Esophagus muscularis mucosa (tissue), 4 donors: ENCODE measurements at places on chromosomes 7 and 10. TPM values are rescaled to one million over a fixed set of nuclear protein-coding genes. Genes with fewer than 3 reads are reported as not detected.

FAM237B gene
- not detected for total RNA-seq

GRCh38 chr10:4648999-4649398 lies 177.0 kb upstream of the AKR1E2 start:
- DNase-seq, result no peak

- no peak for DNase-seq
Observed at GRCh38 chr7:24764011-24764410, 6.7 kb upstream of the GSDME start.

DNA sequence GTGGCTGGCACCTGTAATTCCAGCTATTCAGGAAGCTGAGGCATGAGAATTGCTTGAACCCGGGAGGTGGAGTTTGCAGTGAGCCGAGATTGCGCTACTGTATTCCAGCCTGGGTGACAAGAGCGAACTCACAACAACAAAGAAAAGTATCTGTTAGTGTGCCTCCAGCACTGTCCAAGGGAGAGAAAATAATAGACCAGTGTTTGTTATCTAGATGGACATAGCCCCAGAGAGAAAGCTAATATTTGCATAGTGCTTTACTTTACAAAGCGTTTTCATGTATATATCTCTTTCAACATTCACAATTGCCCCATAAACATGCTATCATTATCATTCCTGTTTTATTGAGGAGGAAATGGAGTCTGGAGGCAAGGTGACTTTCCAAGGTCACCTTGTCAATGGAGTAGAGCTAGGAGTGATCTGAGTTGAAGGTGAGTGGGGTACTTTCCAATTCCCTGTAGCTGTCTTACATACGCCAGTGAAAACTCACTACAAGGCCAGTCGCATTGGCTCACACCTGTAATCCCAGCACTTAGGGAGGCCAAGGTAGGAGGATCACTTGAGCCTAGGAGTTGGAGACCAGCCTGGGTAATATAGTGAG lies 49.7 kb upstream of the KIF5B start:
- no peak for DNase-seq

DNA sequence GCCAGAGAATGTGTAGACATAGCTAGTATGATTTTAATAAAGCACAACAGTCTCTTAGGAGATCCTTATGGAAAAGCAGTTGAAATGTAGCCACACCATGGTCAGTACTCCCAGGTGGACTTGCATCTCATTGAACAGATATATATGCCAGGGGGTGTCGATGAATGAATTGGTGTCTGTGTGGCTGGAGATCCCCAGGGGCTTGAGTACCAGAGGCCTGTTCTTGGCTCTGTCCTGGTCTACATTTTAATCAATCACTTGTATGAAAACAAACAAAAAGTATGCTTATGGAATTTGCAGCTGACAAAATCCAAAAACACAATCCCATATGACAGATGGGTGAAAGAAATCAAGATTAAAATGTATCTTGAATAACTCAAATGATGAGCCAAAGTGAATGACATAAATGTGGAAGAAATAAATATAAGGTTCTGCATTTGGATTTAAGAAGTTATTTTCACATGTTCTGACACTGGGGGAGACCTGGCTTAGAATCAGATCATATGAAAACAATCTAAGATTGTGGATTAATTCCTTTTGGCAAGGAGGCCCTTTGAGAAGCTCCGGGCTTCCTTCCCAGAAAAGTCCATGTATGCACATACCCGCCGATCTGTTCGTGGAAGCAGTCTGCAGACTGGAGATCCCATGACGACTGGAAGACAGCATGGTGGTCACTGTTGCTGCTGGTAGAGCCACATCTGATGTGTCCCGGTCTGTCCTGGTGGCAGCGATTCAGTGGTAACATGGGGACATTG lies 15.6 kb downstream of the CLEC2L start:
- no peak for DNase-seq

- DNase-seq, result no peak
Observed at GRCh38 chr10:63467841-63468240, 2.1 kb upstream of the JMJD1C start.

GRCh38 chr10:43402880-43403452 lies 6.0 kb downstream of the HNRNPF start:
- DNase-seq, result no peak

DNA sequence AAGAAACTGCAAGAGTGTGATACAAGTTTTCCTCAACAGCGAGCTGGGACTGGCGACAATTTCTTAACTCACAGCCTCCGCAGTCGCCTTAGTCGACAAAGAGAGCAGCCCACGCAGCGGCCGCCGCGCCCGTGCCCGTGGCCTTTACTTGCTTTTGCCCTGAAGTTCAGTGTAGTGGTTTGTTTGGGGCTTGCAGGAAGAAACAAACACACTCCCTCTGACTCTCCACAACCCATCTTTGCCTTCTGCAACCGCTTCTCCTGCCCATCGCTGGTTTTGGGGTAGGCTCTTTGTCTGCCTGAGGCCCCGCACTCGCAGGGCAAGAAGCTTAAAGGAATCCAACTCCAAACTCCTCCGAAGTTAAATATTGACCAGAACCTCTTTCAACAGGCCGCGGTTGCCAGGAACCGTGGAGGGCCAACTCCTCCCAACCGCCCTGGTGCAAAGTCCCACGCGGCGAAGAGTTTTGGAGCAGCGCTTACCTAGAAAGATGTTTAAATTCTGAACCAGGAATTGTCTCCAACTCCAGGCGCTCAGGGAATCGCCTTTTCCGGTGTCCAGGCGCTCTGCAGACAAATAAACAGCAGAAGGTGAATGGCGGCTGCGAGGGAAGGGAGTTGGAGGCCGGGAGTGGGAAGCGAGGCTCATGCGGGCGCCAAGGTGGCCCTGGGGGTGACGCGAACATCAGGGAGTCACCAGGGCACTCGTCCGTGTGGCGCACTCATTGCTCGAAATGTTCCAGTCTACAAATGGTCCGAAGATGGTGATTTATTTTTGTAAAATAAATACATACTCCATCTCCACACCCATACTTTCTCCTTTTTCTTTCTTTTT lies 8.3 kb downstream of the HOXA4 start:
- DNase-seq, result no peak

GRCh38 chr7:159145490-159145855 lies 806 bp upstream of the VIPR2 start:
- DNase-seq, result no peak

- DNase-seq, result no peak
Observed at GRCh38 chr7:133750287-133750686, 376.9 kb upstream of the LRGUK start.

- no peak for DNase-seq
Observed at GRCh38 chr10:100382553-100382952, 35.5 kb downstream of the SCD start.

TMEM168 gene
- total RNA-seq, result 14.7 TPM

DNA sequence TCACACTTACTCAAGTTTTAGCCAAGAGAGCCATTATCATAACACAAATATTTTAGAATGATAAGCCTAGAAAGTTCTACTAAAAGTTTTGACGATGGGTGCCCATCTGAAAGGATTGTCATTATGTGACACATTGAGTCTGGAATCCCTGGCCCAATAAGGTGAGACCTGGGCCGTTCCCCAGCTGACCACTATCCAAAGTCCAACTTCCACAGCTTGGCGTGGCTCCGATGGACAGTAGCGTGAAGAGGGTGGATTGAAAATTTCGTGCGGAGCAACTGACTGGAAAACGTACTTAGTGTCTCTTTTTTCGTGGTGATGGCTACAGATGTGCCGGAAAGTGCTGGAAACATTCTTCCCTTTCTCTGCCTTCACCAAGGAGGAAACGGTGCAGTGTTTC lies 439.0 kb upstream of the ZMIZ1 start:
- DNase-seq, result no peak

DNA sequence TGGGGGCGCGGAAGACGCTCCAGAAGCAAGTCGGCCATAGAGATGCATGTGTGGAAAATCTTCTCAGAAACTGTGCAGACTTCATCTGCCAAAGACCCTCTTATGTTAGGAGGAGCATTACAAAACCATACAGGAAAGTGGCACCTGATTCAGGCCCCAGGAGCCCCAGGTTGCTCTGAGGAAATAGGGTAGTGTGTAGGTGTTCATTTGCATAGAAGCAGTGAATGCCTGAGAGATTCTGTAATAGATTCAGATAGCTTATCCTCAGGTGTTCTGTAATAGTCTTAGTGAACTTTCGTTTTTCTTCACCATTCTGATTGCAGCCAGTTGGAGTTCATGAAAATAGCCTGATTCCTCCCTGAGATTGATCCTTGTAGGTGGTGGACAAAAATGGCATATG lies 106.4 kb upstream of the GJD4 start:
- DNase-seq, result no peak

BMPER gene
- total RNA-seq, result 0.65 TPM

CARD11 gene
- 0.42 TPM for total RNA-seq

BAMBI gene
- total RNA-seq, result 6.2 TPM

DNA sequence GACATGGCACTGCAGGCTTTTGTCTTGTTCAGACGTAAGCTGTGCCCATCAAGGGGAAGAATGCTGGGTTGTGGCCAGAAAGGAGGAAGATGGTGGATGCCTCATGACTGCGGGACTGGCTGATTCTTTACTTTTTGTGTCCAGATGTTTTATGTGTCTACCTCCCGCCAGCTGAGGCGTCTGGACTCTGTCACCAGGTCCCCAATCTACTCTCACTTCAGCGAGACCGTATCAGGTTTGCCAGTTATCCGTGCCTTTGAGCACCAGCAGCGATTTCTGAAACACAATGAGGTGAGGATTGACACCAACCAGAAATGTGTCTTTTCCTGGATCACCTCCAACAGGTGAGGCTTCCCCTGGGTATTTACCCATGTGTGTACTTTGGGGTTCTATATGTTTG lies 53.5 kb downstream of the ABCC2 start:
- DNase-seq, result no peak

DNA sequence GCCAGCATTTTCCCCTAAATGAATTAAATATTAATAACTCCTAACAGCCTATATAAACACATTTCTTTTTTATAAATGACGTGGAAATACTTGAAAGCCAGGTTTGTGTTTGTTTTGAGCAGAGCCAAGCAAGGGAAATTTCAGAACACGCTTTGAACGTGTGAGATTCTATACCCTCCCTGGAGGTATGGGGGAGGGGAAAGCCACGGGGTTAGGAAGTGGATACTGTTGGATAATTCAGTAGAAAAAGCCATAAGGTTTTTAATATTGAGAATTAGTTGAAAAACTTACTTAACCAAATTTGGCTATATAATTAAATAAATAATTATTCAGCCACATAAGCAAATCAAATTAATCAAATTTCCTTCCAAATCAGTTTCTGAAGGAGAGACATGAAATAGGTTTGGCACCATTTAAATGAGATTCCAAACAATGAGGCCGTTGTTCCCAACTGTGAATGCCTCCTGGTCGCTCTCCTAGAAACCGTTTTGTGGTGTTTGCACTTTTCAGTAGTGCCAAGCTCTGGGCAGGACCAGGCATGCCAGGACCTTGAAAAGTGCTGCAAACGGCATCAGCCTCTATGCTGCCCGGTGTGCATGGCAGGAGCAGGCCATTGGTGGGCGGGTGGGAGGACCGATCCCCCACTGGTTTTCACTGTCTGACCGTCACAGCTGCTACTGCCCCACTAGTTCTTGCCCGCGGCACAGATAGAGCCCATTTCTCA lies 88.1 kb downstream of the SEPTIN14 start:
- no peak for DNase-seq

DNA sequence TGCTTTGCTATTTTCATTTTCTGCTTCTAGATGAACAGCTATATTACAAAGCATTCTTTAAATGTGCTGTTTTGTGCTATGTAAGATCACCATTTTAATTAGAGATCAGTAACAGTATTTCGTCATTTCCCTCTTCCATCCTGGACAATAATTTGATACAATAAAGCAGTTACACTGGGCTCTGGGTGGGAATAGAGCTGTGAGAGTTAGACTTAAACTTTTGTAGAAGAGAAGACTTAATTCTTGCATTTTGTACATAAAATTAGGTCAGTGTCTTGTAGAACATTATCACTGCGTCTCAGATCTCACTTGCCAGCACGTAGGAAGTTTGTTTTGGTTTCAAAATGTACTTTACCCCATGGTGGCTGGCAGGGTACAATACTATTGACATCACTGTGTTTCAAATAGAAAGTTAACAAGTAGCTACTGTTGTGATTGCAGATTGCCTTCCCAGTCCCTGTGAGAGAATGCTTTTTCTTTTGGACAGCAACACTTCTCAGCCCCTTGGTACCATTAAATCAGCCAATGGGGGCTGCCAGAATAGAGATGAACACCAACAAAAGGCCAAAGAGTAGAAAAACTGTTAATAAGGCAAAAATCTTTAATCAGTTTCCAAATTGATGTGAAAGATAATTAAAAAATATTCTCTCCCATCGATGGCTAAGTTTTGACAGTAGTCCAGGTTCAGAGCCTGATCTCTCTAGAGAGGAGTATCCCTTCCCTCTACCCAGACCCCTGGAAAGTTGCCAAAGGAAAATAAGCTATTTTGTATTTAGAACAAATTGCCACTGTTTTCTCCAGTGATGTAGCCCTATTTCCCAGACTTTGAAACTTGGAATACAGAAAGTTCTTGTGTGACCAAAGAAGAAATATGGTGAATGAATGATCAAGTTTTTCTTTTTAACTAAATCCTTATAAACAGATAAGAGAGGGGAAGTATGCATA lies 35.1 kb downstream of the SMNDC1 start:
- no peak for DNase-seq

CCL24 gene
- not detected for total RNA-seq

- no peak for DNase-seq
Observed at GRCh38 chr10:58318346-58318745, 16.5 kb upstream of the UBE2D1 start.

DNA sequence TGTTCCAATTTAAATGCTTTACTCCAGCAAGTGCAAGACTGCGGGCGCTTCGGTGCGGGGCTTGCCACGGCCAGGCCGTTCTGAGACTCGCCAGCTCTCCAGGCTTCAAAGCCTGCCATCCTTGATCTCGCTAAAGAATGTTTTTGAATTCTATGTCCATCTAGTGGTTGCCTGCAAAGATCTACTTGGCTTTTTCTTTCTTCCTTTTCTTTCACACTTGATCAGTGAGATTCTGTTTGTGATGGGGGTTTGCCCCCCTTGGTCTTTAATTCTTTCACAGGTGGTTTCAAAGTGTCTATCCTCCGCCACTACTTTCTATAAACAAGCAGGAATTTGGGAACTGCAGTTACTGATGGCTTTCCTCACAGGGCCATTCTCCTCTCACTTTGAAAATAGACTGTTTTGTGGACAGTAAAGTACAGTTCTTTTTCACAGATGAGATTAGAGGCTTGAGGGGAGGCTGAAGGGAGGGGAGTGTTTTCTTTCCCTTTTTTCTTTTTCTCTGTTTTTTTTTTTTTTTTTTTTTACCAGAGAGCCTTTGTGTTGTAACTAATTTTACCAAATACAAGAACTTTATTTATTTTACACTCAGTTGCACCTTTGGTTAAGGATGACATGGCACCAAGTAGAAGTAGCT lies 15.2 kb upstream of the FBXW4 start:
- no peak for DNase-seq

- no peak for DNase-seq
Observed at GRCh38 chr10:109411917-109412316, 511.4 kb downstream of the XPNPEP1 start.

- DNase-seq, result no peak
Observed at GRCh38 chr10:2030046-2030445, 292.7 kb upstream of the ADARB2 start.

GRCh38 chr7:101890749-101891523 lies 73.5 kb downstream of the CUX1 start:
- no peak for DNase-seq
